ENCODE measurements at places on chromosomes 16 and 17.

DNA sequence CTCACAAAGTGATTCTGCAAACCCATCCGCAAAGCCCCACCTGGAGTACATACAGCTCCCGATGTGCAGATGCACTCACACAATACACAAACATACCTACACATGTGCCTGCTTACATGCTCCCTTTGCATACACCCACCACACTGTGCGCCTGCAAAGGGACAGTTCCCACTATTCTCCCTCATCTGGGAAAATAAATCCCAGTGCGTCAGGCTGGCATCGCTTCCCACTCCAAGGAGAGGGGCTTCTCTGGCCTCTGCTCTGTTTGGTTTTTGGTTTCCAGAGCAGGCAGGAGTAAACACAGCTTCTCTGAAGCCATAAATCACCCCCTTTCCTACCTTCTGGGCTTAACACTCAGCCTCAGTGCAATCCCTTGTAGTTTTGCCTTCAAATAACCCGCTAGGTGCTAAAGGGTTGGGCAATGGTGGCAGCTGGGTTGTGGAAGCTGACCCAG lies 14.7 kb downstream of the HOXB4 start:
- no peak for DNase-seq

- no peak for DNase-seq
Measured at GRCh38 chr16:69893106-69893505, 58.0 kb upstream of the CLEC18A start.

GRCh38 chr17:7503521-7503920 lies 19.4 kb downstream of the POLR2A start:
- DNase-seq, result no peak

DNA sequence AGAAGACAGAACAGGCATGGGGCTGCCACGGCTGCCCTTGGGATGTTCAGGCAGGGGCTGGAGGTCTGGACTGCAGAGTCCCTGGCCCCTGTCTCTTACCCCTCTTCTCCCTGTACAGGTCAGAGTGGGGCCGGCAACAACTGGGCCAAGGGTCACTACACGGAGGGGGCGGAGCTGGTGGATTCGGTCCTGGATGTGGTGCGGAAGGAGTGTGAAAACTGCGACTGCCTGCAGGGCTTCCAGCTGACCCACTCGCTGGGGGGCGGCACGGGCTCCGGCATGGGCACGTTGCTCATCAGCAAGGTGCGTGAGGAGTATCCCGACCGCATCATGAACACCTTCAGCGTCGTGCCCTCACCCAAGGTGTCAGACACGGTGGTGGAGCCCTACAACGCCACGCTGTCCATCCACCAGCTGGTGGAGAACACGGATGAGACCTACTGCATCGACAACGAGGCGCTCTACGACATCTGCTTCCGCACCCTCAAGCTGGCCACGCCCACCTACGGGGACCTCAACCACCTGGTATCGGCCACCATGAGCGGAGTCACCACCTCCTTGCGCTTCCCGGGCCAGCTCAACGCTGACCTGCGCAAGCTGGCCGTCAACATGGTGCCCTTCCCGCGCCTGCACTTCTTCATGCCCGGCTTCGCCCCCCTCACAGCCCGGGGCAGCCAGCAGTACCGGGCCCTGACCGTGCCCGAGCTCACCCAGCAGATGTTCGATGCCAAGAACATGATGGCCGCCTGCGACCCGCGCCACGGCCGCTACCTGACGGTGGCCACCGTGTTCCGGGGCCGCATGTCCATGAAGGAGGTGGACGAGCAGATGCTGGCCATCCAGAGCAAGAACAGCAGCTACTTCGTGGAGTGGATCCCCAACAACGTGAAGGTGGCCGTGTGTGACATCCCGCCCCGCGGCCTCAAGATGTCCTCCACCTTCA lies 11.7 kb downstream of the TUBB3 start:
- DNase-seq, result no peak

DNA sequence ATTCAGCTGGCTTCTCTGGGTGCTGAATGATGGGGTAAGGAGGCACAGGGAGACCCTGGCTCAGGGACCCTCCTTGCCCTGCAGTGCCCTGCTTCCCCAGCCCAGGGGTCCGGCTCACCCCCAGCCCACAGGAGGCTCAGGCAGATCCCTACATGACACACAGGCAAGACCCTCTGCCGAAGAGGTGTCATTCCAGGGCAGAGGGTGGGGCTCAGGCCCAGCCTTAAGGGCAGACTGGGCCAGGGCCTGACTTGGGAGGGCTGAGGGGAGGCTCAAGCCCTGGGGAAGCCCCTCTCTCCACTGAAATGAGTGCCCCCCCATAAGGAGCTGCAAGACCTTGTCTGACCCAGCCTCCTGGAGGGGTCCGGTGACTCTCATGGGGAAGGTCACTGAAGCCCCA lies 30.3 kb upstream of the KSR1 start:
- no peak for DNase-seq
